ENCODE measurements at places on chromosomes 1 and 21. TPM values are rescaled to one million over a fixed set of nuclear protein-coding genes. Genes with fewer than 3 reads are reported as not detected.

The C4BPB gene
- not detected for total RNA-seq

The KRTAP13-3 gene
- not detected for total RNA-seq

The TSTD1 gene
- total RNA-seq, result 1.8 TPM

The TENT5C gene
- 0.36 TPM for total RNA-seq

The SYNC gene
- total RNA-seq, result 129 TPM

The SYT14 gene
- 0.29 TPM for total RNA-seq

The GNG4 gene
- under 0.01 TPM for total RNA-seq

The PGLYRP3 gene
- not detected for total RNA-seq

The KLHDC9 gene
- total RNA-seq, result 1.5 TPM

The SPOCD1 gene
- total RNA-seq, result 58.6 TPM

The KRTAP19-3 gene
- total RNA-seq, result not detected

The RNU1-1 gene
- total RNA-seq, result under 0.01 TPM

The LGR6 gene
- not detected for total RNA-seq

The FAM110D gene
- not detected for total RNA-seq

The SLC6A9 gene
- total RNA-seq, result 18.5 TPM

The ARL8A gene
- total RNA-seq, result 25.0 TPM

The RBBP5 gene
- 19.5 TPM for total RNA-seq

The PGLYRP4 gene
- total RNA-seq, result not detected

The UMODL1 gene
- total RNA-seq, result not detected

The SOX13 gene
- total RNA-seq, result 6.8 TPM

The LSS gene
- 145 TPM for total RNA-seq

The SPRR2E gene
- not detected for total RNA-seq

The EDEM3 gene
- 44.2 TPM for total RNA-seq

The STXBP3 gene
- total RNA-seq, result 68.4 TPM

The MTOR gene
- total RNA-seq, result 26.5 TPM

The AVPR1B gene
- total RNA-seq, result not detected

The BTBD19 gene
- total RNA-seq, result 21.4 TPM

The ANGPTL1 gene
- 12.1 TPM for total RNA-seq

The KCNA3 gene
- not detected for total RNA-seq

The CELA3B gene
- total RNA-seq, result not detected

The CYYR1 gene
- under 0.01 TPM for total RNA-seq

The C1orf94 gene
- not detected for total RNA-seq
